ENCODE measurements at places on chromosomes 4 and X. TPM values are rescaled to one million over a fixed set of nuclear protein-coding genes. Genes with fewer than 3 reads are reported as not detected.

- DNase-seq, result no peak
Measured at GRCh38 chr4:169971456-169972015, 54.7 kb downstream of the MFAP3L start.

Gene ASB5
- total RNA-seq, result not detected

DNA sequence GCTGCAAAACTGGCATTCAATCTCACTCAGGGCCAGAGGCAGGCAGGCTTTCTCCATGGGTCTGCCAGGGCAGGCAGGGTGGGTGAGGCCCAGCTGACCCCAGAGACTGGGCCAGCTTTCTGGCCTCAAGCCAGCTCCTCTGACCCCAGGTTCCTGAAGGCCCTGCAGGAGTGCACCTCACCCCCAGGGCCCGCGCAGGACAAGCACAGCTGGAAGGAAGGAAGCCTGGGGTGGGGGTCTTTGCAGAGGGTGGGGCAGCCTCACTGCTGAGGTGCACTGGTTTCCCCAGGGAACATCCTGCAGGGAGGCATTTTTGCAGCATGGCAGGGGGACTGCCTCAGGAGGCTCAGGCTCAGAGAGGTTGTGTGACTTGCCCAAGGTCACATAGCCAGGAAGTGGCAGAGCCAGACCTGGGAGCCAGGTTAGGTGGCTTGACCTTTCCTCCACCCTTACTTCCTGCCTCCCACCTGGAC is 31.5 kb upstream of the AFAP1 start:
- no peak for DNase-seq

Gene NPNT
- 2.0 TPM for total RNA-seq

Gene RELL1
- 3.9 TPM for total RNA-seq

Gene COX7B2
- total RNA-seq, result not detected

All from left lobe of liver (tissue), 2 donors.